ENCODE measurements at places on chromosomes 1 and 21.

- no peak for DNase-seq
Observed at GRCh38 chr1:42773420-42773819, 6.4 kb downstream of the C1orf50 start.

- no peak for DNase-seq
Observed at GRCh38 chr1:232587141-232588008, 42.6 kb downstream of the SIPA1L2 start.

DNA sequence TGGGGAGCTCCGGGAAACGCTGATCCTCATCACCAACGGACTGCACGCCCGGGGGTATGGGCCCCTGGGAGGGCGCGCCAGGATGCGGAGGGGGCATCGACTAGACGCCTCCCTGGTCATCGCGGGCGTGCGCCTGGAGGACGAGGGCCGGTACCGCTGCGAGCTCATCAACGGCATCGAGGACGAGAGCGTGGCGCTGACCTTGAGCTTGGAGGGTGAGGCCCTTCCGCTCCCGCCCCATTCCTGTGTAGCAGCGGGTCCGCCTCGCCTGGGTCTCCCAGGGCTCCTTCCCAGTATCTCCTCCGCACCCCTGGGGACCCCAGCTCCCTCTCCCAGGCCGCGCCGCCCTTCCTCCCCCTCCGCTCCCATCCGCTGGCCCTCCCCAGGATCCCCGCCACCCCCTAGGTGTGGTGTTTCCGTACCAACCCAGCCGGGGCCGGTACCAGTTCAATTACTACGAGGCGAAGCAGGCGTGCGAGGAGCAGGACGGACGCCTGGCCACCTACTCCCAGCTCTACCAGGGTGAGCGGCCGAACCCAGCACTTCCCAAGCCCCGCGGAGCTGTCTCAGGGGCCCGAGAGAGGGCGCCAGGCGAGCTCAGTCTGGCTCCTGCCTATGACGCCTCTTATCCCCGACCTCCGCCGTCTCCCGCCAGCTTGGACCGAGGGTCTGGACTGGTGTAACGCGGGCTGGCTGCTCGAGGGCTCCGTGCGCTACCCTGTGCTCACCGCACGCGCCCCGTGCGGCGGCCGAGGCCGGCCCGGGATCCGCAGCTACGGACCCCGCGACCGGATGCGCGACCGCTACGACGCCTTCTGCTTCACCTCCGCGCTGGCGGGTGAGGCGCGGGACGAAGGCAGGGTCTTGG lies 5.0 kb downstream of the HAPLN2 start:
- DNase-seq = peak; percentile 50

DNA sequence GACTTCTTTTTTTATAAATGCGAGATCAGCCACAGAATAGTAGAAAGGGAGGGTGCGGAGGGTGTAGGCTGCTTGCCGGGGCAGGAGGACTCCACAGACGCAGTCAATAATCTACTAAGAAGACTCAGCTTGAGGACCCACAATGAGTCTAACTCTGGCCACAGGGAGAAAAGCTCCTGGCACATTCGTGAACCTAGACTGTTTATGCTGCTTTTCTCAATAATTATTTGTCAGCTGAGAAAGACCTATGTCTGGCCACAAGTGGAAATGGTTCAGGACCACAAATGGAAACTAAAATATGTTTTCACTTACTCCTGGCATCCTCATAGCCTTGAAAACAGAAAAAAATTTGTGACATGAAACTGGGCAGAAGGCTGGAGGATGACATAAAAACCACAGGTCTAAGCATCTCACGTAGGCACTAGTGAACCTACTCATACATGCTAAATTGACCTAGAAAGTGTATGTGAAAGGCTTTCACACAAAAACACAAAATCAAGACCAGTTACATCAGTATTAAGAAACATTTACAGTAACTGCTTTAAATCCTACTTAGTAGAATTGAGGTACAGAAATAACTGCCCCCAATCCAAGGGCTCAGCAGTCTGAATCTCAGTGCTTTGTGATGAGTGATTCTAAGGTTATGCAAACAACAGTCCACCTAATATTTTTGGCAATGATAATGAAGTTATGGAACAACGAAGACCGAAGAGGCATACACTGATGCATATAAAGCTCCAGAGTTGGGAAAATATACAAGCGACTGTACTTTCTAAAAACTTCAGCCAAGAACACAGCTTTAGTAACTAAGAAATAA lies 159.5 kb downstream of the SLC45A1 start:
- DNase-seq = no peak

DNA sequence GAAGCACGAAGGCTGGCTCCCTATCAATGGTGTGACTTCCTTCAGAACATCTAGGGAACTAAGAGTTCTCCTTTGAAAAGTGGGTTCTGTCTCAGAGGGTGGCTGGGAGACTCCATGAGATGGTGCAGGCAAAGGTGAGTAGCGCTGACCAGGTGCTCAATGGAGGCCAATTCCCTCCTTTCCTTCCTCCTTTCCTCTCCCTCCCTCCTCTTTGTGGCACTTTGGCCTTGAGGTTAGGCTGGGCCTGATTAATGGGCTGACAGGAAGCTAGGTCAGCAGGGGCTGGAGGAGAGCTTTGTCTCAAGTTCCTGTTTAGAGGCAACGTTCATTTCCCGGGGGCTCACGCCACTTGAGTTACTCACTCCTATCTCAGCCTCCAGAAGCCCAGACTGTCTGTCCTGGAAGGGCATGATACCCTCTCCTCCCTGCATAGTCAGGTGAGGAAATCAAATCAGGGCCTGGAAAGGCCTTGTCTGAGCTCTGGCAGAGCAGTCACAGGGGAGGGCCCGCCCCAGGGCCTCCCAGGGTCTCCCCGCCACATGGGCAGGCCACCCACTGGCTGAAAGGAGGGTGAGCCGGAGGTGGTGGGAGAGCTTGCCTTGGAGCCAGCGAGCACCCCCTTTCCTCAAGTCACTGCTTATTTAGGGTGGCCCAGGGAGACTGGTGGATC lies 58.4 kb upstream of the SSBP3 start:
- DNase-seq = no peak

DNA sequence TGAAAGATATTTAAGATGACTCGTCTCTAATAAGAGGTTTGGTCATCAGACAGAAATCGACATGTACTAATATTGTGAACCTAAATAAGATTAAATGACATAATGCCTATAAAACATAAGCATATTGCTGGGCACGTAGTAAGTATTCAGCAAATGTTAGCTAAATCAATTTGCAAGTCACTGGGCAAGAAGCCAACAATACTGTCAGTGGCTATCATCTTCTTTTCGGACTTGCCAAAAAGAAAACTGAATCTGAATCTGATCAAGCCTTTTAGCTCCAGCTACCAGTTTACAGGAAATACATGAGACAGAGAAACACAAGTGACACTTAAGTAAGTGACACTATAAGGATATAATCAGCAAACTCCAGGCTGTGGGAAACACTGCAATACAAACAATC lies 46.0 kb downstream of the RPL5 start:
- DNase-seq = peak; percentile 13

DNA sequence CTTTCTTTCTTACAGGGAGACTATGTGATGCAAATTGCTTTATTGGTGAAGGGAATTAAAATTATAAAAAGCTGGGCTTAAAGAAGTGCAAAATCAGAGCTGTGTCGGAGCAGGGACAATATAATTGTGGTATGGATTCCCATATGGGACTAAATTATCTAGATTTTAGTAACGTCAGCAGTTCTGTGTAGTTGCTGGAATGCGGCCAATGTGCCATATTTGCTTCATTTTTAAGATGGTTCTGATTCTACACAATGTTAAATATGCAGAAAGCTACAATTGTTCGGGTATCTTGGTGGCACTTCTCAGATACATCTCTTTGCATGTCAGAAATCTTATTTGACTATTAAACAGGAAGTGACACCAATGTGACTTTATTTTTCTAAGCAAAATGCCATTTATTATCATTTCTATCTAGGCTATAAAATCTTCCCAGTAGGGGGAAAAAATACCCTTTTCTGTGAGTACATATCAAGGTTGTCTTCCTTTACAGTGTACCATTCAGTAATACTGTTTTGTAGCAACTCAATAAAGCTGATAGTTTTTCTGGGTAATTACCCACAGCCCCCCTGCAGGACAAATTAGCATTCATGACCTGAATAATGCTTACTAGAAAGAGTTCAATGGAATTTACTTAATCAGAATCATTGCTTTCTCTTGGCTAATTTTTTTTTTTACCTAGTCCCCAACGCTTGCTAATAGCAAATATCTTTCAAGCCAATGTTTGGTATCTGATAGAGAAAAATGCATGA lies 288.3 kb upstream of the ADGRL2 start:
- DNase-seq = no peak

- DNase-seq = no peak
Observed at GRCh38 chr1:4549930-4550329, 104.5 kb upstream of the AJAP1 start.

DNA sequence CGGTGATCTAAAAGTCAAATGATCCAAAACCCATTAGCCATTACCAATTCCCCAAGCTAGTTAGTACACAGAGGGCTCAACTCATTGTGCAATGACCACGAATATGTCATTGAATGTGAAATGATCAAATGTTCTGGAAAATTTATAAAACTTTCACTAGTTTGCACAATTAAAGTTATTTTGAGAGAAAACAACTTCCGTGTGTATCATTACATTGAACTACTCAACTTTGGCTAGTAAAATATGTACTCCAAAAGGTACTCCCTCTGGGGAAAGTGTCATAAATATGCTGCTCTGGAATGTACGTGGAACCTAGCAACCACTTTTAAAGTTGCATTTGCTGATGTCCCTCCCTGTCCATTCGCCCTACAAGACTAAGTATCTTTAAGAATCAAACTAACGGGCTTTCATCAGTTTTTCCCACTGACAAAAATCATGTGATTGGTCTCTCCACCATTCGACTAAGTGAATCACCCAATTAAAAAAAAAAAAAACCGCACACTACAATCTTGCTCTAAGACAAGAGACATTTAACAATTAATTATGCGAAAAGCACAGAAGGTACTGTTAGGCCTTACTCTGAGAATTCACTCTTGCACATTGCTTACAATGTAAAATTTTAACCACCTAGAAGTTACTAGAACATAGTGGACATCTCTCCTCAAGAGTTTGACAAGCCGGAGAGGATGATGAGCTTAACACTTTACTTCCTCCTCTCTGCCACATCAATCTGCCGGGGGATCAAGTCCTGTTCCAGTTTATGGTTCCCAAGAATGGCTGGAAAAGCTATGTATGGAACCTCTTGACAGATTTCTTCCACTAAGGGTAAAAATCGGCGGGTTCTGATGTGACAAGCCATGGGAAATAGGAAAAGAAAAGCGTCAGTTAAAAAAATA lies 1.2 kb downstream of the ACBD3 start:
- no peak for DNase-seq

- no peak for DNase-seq
Observed at GRCh38 chr1:11690397-11691301, 861 bp upstream of the DRAXIN start.

DNA sequence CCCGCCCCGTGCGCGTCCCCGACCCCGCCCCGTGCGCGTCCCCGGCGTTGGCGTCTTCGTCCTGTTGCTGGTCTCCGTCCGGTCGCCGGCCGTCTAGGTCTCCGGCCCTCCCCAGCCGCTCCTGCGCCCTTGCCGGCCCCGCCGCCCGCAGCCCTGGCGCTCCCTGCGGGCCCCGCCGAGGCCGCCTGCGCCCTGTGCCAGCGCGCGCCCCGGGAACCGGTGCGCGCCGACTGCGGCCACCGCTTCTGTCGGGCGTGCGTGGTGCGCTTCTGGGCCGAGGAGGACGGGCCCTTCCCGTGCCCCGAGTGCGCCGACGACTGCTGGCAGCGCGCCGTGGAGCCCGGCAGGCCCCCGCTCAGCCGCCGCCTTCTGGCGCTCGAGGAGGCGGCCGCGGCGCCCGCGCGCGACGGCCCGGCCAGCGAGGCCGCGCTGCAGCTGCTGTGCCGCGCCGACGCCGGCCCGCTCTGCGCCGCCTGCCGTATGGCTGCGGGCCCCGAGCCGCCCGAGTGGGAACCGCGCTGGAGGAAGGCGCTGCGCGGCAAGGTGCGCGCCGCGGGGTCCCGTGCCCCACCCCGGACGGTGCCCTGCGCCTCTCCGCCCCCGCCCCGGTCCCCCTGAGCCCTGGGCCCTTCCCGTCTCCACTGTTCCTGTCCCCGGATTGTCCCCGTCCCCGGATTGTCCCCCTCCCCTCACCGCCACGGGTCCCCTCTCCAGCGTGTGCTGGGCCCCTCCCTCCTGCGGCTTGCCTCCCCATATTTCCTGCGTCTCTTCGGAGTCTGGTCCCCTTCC lies at the start of gene RNF187:
Gene RNF187 (plus strand): TSS at position 47 of the 789 bp plus-strand sequence.
- peak; percentile 86 for DNase-seq

- DNase-seq = no peak
Observed at GRCh38 chr1:96329121-96329520, 392.5 kb upstream of the PTBP2 start.

DNA sequence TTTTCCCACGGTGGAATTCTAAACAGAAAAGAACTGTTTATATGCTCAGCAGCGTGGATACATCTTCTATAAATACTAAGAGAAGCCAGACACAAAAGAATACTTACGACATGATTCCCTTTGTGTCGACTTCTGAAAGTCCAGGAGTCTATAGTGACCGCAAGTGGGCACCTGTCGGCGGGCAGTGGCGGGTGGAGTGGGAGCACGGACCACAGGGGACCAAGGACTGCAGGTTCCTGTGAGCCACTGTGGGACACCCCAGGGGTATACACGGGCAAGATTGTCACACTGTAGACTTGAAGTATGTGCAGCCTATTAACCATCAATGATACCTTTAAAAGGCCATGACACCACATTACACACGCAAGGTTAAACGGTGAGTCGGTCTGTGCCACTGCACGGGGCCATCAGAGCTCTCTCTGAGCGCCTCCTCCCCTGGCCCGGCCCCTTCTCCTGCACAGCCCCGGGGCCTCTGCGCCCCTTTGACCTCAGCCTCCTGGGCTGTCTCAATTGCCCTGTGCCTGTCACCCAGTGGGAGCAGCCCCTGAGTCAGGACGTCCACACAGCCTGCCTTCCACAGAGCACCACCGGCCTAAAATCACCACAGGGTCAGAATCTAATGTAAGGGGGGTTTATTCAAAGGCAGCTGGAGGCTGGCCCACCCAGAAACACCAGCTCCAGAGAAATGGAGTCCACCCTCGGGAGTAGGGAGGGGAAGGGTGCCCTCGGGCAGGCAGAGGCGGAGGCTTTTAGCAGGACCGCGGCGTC lies 90.0 kb upstream of the COL6A1 start:
- no peak for DNase-seq

- DNase-seq = no peak
Observed at GRCh38 chr1:228768355-228769000, 33.2 kb downstream of the RHOU start.

DNA sequence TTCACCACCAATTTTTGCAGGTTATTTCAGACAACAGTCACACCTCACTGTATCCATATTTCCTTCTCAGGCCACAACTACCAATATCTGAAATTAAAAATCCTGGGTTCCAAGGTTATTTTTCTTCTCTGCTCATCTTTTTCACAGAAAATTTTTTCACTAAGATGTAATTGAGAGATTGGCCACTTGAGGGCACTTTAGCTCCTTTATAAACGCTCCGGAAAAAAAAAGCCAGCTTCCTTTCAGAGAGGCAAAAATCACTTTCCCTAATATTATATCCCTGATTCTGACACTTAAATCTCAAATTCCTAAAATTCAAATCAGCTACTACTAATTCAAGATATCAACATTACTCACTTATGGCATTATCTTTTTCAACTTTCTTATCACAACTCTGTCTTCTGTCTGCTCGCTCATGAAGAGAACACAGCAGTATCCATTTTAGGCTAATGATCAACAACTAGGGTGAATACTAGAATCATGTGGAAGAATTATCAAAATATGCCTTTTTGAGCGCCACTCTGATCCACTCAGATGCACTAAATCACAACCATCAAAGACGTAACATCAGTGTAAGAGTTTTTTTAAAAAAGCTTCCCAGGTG lies 101.4 kb upstream of the RGS1 start:
- no peak for DNase-seq

- no peak for DNase-seq
Observed at GRCh38 chr1:43878854-43879253, 54.7 kb upstream of the ARTN start.
